GM12878 (cell line): ENCODE measurements at places on chromosomes 12 and 14. TPM values are rescaled to one million over a fixed set of nuclear protein-coding genes. Genes with fewer than 3 reads are reported as not detected.

The CPM gene
- 0.25 and 0.42 TPM in 2 replicates for polyA plus RNA-seq

The PIANP gene
- polyA plus RNA-seq, result 0.08 and 0.12 TPM in 2 replicates

The OSBPL8 gene
- 37.0 and 39.9 TPM in 2 replicates for polyA plus RNA-seq

The TAS2R30 gene
- polyA plus RNA-seq, result 0.09 TPM in 1 of 2 replicates, not detected in the other

The FKBP11 gene
- 123 and 133 TPM in 2 replicates for polyA plus RNA-seq

The IGF1 gene
- polyA plus RNA-seq, result 2.6 and 3.4 TPM in 2 replicates

The ASCL1 gene
- polyA plus RNA-seq, result 29.1 and 34.1 TPM in 2 replicates

The TRHDE gene
- polyA plus RNA-seq, result not detected in 2 replicates

The HPD gene
- not detected in 2 replicates for polyA plus RNA-seq

The PLEKHG7 gene
- not detected in 2 replicates for polyA plus RNA-seq

The SMOC1 gene
- 0.14 TPM in 1 of 2 replicates, not detected in the other for polyA plus RNA-seq

The LPAR5 gene
- polyA plus RNA-seq, result 5.5 and 5.6 TPM in 2 replicates

The SALL2 gene
- 1.6 and 2.7 TPM in 2 replicates for polyA plus RNA-seq

The ADGRD1 gene
- 1.7 and 2.0 TPM in 2 replicates for polyA plus RNA-seq

The C12orf50 gene
- polyA plus RNA-seq, result not detected in 2 replicates

The OR6C6 gene
- not detected in 2 replicates for polyA plus RNA-seq

The MYO1H gene
- not detected in 2 replicates for polyA plus RNA-seq

The TTC9 gene
- 0.87 and 1.1 TPM in 2 replicates for polyA plus RNA-seq

The KITLG gene
- 0.33 and 0.40 TPM in 2 replicates for polyA plus RNA-seq

The PLBD1 gene
- polyA plus RNA-seq, result 0.27 and 0.41 TPM in 2 replicates

The RASSF8 gene
- not detected in 2 replicates for polyA plus RNA-seq

The PRR4 gene
- 1.3 and 2.3 TPM in 2 replicates for polyA plus RNA-seq

The BCL7A gene
- 11.9 and 13.2 TPM in 2 replicates for polyA plus RNA-seq

The CLEC9A gene
- not detected in 2 replicates for polyA plus RNA-seq

The CLEC12A gene
- polyA plus RNA-seq, result not detected in 2 replicates

The METAP2 gene
- 59.2 and 61.2 TPM in 2 replicates for polyA plus RNA-seq

The RBM25 gene
- 74.0 and 75.1 TPM in 2 replicates for polyA plus RNA-seq

The GZMH gene
- polyA plus RNA-seq, result not detected in 2 replicates

The ARHGAP9 gene
- 71.1 and 77.0 TPM in 2 replicates for polyA plus RNA-seq

The EGLN3 gene
- polyA plus RNA-seq, result 0.42 and 1.1 TPM in 2 replicates

The KRT72 gene
- not detected in 2 replicates for polyA plus RNA-seq

The DEPDC4 gene
- polyA plus RNA-seq, result 2.7 and 6.2 TPM in 2 replicates

The BHLHE41 gene
- not detected in 2 replicates for polyA plus RNA-seq

The NUP107 gene
- polyA plus RNA-seq, result 120 and 122 TPM in 2 replicates

The ACADS gene
- 17.2 and 18.1 TPM in 2 replicates for polyA plus RNA-seq

The POTEM gene
- not detected in 2 replicates for polyA plus RNA-seq

The CLEC2A gene
- not detected in 2 replicates for polyA plus RNA-seq

The BCL11B gene
- 0.56 and 0.64 TPM in 2 replicates for polyA plus RNA-seq

The KLRK1 gene
- 0.19 and 0.28 TPM in 2 replicates for polyA plus RNA-seq

The PTPRO gene
- 1.2 and 1.5 TPM in 2 replicates for polyA plus RNA-seq

The ZC2HC1C gene
- 2.1 and 3.7 TPM in 2 replicates for polyA plus RNA-seq

The RGS6 gene
- polyA plus RNA-seq, result 11.2 and 11.3 TPM in 2 replicates
